ENCODE measurements at places on chromosomes 3 and 15.

GRCh38 chr3:127316685-127317084 is 28.8 kb upstream of the PRR20G start:
- no peak for DNase-seq

GRCh38 chr15:66703540-66703941 is 1.5 kb downstream of the SMAD6 start:
- DNase-seq = no peak

DNA sequence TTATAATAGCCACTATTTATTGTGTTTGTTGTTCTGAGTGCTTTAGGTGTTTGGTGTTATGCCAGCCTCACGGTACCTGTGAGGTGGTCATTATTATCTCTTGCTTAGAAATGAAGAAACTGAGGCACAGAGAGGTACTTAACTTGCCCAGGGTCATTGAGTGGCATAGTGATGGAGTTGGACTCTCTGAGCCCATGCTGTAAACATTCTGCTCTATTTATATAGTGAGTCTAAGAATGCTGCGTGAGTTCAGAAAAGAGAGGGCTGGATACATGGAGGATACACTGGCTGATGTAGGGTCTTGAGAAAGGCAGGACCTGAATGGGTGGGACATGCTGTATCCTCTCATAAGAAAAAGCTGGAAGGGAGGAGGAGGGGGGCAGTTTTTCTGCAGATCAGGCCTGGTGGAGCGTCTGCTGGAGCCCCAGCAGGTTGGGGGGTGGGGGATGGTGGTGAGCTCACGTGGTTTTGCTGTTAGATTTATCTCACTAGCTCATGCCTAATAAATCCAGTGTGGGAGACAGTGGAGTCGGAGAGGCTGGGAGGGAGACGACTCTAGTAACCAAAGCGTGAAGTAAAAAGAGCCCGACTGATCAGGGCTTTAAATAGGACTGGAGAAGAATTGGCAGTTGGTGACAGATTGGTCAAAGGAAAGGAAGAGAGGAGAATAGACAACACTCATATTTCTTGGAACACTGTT is 16.0 kb downstream of the MED12L start:
- no peak for DNase-seq

- DNase-seq = peak; percentile 76
Observed at GRCh38 chr3:151037746-151038477, 47.6 kb upstream of the MED12L start.

GRCh38 chr3:61032991-61033390 is 218.3 kb downstream of the FHIT start:
- DNase-seq = no peak

DNA sequence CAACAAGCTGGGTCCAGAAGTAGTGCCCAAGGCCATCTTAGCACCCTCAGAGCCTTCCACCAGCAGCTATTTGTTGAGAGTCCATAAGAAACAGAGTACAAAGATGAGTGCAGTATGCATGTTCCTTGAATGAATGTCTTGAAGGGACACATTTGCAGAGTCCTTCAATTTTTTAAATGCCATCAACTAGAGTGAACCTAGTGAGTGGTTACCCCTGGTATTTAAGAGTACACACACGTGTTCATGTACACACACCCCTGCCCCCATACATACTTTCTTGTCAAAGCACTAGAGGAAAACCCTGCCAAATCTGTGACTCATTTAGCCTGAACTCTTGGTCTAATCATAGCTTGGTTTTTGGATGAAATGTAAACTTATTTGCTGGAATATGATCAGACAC is 84.5 kb upstream of the GALNT15 start:
- no peak for DNase-seq
